Activated CD4-positive, CD25-positive, alpha-beta regulatory T cell (primary cell): ENCODE measurements at places on chromosomes 13 and 19.

DNA sequence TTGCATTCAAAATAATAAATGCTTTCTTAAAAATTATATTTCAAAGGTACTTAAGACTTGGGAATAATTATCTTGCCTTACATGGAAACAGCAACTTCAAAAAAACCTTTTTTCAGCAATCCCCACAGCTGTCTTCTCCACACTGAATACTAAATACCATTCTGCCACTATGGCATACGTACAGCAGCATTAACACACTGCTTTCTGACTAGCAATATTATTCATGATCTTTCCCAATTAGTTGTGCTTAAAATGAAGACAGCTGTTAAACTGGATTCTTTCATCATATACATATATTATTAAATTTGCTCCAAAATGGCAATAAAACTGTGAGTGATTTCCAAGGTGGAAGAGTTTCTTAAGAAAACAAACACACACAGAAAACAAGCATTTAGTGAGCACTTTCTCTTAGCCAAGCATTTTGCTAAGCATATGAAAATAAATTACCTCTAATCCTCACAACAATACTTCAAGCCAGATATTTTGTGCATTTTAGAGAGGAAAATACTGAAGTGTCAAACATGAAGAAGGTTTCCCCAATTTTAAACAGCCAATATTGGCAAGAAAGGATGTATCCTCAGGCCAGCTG, 609.5 kb downstream of the SLITRK1 start:
- no peak for DNase-seq

DNA sequence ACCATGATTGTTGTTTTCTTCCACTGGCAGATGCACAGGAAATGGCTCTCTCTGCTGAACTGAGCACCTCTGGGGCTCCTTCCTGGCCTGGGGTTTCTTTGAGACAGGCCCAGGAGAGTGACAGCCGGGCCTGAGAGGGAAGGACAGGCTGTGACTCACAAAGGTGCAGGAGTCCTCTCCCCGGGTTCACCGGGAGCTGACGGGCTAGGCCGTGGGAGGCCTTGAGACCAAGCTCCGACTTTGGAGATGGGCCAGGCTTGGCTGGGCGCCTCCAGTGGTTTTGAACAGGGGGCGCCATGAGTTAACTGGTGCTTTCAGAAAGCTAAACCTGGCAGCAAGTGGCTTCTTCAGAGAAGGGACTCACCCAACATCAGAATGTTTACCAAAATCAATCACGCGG, 143.4 kb downstream of the URI1 start:
- no peak for DNase-seq

GRCh38 chr19:54435551-54436016, 13.4 kb upstream of the LENG8 start:
- no peak for DNase-seq

GRCh38 chr13:30734439-30734838, 904 bp upstream of the ALOX5AP start:
- DNase-seq, result no peak

DNA sequence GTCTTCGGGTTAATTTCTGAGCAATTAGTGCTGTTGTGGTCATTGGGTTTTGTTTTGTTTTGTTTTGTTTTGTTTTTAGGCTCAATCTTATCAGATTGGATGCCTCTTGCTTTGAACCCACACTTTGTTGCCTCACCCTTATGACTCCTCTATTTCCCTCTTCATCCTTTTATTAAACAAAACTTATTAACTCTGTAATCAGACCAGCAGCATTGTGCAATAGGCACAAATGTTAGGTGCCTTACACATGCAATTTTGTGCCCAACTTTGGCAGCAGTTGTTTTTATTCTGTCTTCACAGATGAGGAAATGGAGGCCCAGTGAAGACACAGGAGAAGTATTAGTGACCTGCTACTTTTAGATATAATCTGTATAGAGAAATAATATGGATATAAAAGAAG, 377.7 kb downstream of the KCNRG start:
- no peak for DNase-seq

DNA sequence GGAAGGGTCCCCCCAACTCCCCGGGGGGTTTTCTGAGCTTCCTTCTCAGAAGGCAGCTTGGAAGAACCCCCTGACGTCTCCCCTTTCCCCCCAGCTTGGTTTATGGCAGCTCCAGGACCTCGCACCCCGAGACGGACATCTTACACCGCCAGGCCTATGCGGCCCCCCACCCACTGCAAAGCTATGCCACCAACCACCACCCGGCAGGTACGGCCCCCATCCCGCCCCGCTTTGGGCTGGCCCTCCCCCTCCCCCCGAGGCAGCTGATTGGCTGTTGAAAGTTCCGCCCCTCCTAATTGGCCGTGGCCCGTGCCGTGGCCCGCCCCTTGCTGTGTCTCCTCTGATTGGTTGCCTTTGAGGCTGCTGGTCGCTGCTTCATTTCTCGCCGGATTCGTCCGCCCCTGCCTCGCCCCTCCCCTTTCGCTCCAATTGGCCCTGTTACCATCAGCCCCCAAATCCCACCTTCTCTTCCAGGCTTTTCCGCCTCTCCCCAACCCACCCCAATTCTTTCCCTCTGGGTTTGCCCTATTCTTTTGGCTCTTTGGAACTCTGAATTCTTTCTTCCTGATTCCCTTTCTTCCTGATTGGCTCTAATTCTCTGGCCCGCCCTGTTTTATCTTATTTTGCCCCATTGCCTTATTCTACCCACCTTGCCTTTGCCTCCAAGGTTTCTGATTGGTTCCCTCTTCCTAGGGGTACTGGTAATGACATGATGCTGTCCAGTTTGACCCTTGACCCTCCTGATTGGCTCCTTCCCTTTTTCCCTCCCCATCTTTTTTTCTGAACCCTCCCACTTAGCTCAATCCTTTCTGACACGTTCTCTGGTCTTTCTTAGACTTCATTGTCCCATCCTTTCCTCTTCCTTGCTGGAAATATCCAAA, 2.5 kb downstream of the PRR12 start:
- DNase-seq, result peak; percentile 84

GRCh38 chr19:18293642-18294466, 12.4 kb upstream of the JUND start:
- DNase-seq, result no peak

- DNase-seq, result no peak
These were observed 81.2 kb upstream of the GPR183 start for GRCh38 chr13:99388334-99388923.

DNA sequence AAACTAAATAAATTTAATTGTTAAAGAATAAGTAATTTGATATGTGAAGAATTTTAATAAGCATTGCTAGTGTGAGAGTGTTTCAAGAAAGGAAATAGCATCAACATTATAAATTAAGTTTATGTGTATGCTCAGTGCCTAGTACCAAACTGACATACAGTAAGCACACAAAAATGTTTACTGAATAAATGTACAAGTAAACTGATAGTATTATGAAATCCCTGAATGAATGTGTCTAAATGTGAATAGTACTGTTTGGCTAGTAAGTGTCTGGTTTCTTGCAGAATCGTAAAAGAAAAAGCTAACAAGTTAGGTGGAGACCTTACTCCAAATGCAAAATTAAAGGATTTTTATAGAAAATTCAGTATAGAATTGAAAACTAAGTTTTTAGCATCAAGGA, 233.6 kb downstream of the PCDH9 start:
- DNase-seq, result no peak

DNA sequence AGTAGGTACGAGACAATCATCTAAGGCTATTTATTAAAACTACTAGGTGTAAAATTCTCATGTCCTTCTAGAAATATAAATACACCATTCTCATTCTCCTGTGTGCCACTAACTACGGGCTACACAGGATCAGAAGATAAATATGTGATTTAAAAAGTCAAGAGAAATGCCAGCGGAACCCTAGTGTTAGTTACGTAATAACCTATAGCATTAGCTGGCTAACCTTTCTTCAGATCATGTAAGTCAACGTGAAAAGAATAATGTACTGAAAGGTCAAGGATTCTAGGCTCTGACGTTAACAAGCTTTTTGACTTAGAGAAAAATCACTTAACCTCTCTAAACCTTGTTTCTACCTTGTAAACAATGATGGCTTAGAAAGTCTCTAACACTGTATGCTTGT, 121.8 kb downstream of the RGCC start:
- DNase-seq, result no peak

DNA sequence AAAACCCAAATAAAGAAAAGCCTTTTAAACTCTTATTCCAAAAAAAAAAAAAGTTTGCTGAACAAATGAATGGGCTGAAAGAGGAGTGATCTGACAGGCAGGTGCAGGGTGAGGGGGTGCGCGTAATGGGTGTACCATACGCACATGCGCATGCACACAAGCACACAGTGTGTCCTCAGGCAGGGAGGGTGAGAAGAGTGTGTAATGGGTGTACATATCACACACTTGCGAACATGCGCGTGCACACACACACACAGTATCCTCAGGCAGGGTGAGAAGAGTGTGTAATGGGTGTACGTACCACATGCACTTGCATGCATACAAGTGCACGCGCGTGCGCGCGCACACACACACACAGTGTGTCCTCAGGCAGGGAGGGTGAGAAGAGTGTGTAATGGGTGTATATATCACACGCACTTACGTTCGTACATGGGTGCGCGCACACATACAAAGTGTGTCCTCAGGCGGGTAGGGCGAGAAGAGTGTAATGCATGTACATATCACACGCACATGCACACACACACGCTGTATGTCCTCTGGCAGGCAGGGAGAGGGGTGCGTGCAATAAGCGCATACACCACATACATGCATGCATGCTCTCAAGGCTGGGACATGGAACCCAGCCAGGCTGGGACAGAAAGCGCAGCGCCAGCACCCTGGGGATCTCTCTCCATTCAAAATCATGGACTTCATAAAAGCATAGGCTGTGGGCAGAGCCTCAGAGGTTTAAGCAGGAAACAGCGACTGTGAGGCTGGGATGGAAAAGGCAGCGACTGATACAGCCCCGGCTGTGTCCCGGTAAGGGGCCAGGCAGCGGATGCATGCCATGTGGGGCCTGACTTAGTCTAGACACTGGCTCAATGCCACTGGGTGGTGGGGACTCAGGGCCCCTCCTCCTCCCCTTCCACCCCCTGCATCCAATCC, 70.4 kb downstream of the CEBPG start:
- no peak for DNase-seq

DNA sequence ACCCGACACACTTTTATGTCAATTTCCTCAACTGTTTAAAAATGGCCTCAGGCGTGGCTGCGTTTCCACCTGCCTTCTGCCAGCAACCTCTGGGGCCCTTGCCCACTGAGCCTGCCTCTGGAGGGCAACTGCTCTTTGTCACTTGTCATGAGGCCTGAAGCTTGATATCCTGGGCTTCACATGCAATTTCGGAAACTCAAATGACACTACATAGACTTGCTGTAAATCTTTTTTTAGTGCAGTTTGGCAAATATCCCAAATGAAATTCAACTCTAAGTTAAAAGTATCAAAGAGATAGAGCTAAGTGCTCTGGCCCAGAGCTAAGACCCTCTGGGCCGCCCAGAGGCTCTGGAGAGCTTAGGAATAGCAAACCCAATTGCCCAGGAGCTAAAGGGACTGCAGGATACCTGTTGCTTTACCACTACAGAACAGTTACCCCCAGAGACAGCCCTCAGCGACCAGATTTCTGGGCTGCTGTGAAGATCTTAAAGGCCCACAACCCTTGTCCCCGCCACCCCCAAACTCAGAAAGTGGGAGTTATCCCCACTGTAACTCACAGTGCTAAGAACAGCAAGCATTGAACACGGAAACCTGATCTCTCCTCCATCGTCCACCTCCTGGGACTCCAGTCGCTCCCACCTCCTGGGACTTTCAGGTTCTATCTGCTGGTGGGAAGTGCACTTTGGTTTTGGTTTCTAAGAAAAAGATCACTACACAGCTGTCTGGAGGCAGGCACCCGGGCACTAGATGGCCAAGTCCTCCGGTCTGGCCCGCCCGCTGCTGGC, 19.4 kb downstream of the GJA3 start:
- DNase-seq, result no peak

DNA sequence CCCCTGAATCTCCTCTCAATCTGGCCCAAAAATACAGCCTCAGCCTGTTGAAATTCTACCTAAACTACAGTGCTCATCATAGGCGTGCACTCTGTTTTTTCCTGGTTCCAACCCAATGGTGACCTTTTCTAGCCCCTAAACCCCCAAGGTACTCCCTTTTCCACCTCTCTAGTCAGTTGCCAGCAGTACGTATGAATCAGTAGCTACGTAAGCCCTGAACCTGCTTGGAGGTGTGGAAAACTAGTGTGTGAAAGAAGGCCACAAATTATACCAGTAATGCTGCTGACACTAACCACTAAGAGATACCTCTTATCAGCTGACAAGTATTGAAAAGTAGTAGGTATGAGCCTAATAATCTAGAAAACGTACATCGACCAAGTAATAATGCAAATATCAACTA, 60.9 kb downstream of the FOXO1 start:
- no peak for DNase-seq

DNA sequence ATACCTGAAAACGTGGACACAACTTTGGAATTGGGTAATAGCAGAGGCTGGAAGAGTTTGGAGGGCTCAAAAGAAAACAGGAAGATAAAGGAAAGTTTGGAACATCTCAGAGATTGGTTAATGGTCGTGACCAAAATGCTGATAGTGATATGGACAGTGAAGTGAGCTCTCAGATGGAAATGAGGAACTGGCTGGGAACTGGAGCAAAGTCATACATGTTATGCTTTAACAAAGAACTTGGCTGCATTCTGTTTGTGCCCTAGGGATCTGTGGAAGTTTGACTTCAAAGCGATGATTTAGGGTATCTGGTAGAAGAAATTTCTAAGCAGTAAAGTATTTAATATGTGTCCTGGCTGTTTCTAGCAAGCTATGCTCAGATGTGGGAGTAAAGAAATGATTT, 136.2 kb downstream of the DNAJC3 start:
- no peak for DNase-seq

- DNase-seq, result no peak
These were observed 990 bp downstream of the MYO9B start for GRCh38 chr19:17076543-17076991.

DNA sequence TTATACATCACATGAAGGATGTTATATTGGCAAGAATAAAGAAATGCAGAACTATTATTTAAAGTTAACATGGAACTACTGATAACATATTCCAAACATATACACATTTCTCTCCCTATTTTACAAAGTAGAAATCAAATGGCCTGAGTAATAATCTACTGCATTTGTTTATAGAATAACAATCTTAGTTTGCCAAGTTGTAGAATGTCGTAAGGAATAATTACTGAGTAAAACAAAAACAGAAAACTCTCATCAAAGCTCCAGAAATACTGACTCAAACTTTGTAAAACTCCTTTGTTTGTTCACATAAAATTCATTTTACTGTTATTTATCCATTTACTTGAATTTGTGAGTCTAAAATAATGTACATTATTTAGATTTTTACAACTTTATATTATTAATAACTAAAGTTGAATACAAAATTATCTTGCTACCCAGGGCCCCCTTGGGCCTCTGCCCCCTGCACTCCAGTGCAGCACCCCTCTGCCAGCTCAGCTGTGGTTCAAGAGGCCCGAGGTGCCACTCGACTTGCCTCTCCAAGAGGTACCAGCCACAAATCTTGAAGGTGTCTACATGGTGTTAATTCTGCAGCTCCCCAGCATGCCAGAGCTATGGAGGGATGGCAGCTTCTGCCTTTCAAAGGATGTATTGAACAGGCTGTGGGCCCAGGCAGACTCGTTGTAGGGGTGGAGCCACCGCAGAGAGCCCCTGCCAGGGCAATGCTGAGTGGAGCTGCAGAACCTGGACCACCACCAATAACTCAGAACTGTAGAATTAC, 2819.7 kb downstream of the PCDH9 start:
- DNase-seq, result no peak
